ENCODE measurements at places on chromosomes 7 and 10.

GRCh38 chr10:96370584-96371157 lies 11.9 kb upstream of the OPALIN start:
- DNase-seq, result no peak

GRCh38 chr7:18721429-18721828 lies 225.9 kb downstream of the HDAC9 start:
- DNase-seq, result no peak

DNA sequence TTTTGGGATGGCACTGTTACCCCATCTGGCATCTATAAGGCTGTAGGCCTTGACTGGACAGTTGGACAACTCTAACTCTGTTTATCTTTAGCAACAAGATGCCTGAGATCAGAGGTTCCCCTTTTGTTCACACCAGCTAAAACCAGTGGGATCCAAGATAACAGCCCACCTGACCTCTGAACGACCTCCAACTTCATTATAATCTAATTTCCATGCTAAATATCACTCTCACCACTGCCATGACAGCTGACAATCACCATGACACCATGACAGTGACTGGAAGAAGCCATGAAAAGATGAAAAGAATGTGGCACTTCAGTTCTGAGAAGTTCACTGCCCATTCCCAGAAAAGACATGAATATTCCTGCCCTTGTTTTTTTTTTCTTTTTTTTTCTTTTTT lies 281.4 kb upstream of the TAC1 start:
- no peak for DNase-seq

GRCh38 chr7:26574476-26574875 lies 282.8 kb downstream of the SNX10 start:
- DNase-seq, result no peak

- no peak for DNase-seq
Measured at GRCh38 chr7:107854989-107855388, 36.0 kb upstream of the DLD start.

- DNase-seq, result no peak
Measured at GRCh38 chr7:20299647-20300312, 30.9 kb upstream of the ITGB8 start.

- DNase-seq, result no peak
Measured at GRCh38 chr10:75398692-75399460, 2.7 kb downstream of the ZNF503 start.

DNA sequence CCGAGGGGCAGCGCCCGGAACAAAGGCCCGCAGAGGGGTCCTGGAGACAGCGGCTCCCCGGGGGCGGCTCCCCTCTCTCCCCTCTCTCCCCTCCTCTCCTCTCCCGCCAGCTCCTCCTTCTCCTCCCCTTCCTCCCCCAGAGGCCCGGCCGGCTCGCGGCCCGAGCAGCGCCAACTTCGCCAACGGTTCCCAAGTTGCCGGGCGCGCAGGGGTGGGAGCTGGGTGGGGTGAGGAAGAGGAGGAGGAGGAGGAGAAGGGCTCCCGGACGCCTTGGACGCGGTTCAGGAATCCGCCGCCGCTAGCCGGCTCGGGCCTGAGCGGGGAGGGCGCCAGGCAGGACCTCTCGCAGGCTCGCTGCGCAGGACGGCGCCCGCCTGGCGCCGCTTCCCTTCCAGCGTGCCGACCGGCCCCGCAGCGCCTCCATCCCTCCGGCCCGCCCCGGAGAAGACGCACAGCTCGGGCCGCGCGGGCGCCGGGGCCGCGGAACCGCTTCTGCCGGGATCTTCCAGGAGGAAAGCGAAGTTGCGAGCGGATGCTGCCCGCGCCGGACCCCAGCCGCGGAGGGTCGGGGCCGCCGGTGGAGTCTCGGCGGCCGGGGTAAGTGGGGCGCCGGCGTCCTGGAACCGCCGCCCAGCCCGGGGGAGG lies at the start of gene CHST3:
TSS of gene CHST3 (plus strand) at position 298 of the 645 bp plus-strand sequence. CDS start 41,448 bp downstream, outside the sequence.
- no peak for DNase-seq

GRCh38 chr10:121245754-121246153 lies 352.5 kb downstream of the FGFR2 start:
- no peak for DNase-seq

GRCh38 chr10:70376436-70377378 lies 5.7 kb downstream of the LRRC20 start:
- no peak for DNase-seq

DNA sequence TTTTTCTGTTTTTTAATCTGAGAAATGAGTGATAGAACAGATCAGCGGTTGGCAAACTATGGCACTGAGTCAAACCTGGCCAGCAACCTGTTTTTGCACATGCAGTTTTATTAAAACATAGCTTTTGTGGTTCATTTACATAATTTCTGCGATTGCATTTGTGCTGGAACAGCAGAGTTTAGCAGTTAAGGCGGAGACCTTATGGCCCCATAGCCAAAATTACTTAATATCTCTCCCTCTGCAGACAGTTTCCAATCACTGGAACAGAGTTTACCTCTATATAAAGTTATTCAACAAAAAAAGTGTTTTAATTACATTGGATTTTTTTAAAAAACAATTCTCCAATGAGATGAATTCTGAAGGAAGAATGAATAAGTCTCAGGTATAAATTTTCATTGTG lies 212.1 kb downstream of the DGKB start:
- no peak for DNase-seq

- no peak for DNase-seq
Measured at GRCh38 chr10:117547016-117547715, 4.6 kb downstream of the EMX2 start.

GRCh38 chr10:94683214-94684054 lies at the start of gene CYP2C18:
Gene CYP2C18 (plus strand): TSS chr10:94683729. CDS start chr10:94683820, 91 bp downstream.
- DNase-seq, result no peak

- no peak for DNase-seq
Measured at GRCh38 chr7:98573816-98574215, 43.3 kb upstream of the NPTX2 start.

DNA sequence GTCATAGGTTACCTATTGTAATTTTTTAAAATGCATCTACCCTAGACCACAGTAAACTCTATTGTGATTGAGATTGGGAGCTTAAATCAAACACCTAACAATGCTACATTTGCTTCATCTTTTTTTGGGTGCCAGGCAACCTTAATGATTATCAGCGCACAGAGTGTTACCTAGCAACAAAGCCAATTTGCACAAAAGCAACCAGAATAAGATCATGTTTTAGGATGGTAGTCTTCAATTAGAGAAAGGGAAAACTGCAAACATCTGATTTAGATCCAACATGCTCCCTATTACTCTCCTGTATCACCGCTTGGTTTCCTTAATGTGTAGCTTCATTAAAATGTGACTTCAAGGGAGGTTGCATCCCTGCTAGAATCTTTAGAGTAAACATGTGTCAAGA lies 226.9 kb downstream of the ABCA13 start:
- DNase-seq, result no peak

- DNase-seq, result peak; percentile 29
Measured at GRCh38 chr7:90771281-90771680, 175.2 kb downstream of the CDK14 start.

GRCh38 chr7:20193242-20193777 lies 23.9 kb downstream of the MACC1 start:
- no peak for DNase-seq

- DNase-seq, result no peak
Measured at GRCh38 chr7:139264220-139264619, 33.2 kb downstream of the UBN2 start.

DNA sequence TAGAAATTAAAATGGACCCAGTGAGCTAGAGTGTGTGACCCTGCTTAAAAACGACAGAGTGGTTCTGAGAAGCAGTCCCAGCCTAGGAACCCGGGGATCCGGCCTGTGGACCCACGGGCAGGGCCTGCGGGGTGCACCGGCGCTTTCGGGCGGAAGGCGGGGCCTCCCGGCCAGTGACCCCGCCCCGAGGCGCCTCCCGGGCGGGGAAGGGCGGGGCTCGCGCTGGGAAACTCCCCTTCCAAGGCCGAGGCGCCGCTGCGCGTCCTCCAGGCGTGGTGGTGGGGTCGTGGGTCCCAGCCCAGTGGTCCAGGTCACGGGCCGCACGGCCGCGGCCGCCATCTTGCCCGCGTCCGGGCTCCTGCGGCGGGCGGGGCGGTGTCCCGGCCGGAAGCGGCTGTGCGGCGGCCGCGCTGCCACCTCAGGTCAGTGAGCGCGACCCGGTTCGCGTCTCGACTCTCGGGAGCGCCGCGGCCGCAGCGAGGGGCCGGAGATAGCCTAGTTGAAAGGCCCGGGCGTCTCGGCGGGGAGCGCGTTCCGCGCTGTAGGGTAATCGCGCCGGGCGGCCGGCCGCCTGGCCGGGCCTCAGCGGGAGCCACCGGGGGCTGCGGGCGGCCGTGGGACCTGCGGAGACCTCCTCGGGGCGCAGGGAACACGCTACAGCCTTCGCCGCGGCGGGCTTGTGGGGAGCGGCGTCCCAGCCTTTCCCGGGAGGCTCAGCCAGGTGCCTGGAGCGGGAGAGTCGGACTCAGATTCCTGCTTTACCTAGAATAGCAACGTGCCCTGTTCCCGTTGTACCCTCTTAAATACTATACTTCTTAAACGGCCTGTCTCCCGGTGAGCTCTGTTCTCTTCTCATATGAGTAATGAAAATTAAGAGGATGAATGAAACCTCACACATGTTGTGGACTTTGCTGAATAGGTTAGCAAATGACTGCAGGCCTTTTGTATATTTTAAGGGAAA lies at the start of gene MIOS:
TSS of gene MIOS (plus strand) at position 234 of the 961 bp plus-strand sequence. CDS start 5,592 bp downstream, outside the sequence.
- DNase-seq, result no peak

GRCh38 chr7:50369143-50370026 lies 64.9 kb downstream of the IKZF1 start:
- DNase-seq, result no peak
